AG09319 (cell line): ENCODE measurements at places on chromosomes 12 and 14.
A peak's percentile ranks its signal among the peaks of the same experiment; 100 is the strongest.

- DNase-seq, result no peak
These were observed 11.3 kb downstream of the CACNA1C start for GRCh38 chr12:2064071-2064507.

DNA sequence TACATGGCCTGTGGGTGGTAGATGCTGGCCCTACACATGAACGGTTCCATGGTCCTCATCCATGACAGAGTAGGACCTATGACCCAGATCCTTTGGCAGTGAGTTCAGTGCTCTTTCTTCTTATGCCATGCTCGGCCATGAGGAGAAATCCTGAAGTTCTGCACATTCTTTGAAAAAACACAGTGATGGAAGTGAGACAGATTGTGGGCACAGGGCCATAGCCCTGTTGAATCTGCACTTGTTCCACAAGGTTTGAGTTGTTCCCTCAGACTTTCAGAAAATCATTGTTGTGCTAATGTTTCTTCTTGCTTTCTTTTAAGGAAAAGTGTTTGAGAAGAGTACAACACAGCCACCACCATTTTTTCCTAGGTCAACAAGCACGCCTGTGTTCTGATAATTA lies 180.0 kb downstream of the C12orf75 start:
- DNase-seq, result no peak

- no peak for DNase-seq
These were observed 165.4 kb upstream of the LRIG3 start for GRCh38 chr12:59085690-59086089.

DNA sequence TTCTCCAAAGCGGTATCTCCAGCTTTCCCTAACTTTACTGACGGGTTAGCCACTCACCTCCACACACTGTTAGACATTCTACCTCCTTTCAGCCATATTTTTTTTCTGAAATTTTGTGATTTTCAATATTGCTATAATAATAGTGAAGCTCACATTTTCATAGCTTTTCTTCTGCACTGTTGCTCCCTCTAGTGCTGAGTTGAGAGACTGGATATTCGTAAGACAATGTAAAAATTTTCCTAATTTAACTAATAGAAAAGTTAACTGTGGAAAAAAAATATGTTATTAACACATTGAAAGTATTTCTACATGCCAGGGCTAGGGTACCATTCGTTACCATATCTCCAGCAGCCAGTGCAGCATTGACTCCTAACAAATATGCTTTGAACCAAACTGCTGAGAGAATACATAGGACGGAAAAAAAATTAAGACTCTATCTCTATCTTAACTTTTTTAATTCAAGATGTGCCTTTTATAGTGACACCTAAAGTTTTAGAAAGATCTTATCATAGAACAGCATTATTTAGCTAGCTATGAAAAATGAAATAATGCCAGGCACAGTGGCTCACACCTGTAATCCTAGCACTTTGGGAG lies 48.7 kb upstream of the ABCC9 start:
- peak; percentile 10 for DNase-seq

DNA sequence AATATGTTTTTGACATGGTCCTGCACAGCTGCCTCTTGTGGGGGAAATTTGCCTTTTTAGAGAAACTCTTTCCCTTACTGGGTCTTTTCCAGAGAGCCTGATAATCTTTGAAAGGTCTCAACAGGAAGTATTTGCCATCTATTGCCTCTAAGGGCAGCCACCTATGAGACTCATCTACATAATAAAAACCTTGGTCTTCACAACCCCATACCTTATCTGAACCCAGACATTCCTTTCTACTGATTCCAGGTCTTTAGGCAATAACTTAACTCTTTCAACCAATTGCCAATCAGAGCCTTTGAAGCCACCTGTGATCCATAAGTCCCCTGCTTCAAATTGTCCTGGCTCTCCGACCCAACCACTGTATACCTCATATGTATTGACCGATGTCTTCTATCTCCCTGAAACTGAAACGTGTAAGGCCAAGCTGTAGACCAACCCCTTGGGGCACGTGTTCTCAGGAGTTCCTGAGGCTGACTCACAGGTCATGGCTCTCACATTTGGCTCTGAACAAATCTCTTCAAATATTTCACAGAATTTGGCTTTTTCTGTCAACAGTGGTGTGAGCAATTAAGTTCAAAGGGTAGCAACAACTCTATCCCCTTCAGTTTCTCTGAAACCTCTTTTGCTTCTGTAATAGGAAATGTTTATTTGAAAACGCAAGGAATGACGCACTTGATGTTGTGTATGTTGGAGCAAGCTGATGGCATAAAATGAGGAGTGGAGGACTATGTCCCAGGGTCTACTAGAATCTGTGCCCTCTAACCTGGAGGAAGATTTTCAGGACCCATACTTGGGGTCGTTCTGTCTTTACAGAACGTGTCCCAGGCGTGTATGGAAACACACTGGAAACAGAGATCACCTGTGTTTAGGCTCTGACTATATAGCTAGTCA lies 49.2 kb upstream of the EIF5 start:
- DNase-seq, result no peak

DNA sequence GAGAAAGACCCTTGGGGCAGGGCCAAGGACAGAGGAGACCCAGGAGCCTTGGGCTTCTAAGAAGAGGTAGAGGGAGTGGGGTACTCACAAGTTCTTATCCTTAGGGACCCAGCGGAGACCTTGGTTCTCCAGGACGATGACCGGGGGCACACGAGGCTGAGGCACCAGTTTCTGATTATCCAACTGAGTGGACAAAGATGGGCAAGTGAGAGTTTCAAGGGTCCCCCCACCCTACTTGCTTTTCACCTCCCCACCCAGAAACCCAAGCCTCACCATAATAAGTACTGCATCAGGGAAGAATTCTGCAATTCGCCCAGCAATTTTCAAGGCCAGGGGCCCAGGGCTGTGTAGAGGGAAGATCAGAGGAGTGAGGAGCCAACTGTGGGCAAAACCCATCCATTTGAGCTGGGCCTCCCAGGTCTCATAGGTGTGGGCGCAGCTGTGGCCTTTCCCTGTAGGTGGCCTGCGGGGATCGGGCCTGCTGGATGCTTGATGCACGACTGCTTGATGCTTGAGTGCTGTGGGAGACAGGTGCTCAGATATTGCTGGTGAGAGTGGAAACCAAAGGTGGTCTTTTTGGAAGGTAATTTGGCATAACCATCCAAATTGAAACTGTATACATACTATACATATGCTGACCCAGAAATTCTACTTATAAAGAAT lies 2.0 kb downstream of the EMC9 start:
- DNase-seq, result no peak

- DNase-seq, result peak; percentile 96
These were observed 258.6 kb downstream of the MSRB3 start for GRCh38 chr12:65536876-65537681.

DNA sequence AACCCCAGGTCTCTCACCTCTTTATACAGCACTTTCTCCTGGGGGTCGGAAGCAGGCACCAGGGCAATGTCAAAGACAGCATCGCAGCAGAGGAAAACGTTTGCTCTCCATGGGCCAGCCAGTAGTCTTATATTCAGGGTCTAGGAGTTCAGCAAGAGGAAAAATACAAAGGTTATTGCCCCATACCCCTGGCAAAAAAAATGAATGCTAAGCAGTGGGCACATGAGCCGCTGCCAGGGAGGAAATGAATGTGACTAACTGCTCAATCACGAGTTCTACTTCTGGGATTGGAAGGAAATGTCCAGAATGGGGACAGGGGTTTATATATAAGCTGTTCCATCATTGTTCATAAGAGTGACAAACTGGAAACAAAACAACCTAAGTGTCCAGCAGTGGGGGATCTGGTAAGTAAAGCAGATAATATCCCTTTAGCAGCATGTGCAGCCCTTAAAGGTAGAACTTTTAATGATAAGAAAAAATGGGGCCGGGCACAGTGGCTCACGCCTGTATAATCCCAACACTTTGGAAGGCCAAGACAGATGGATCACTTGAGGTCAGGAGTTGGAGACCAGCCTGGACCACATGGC lies 53.8 kb downstream of the PHETA1 start:
- DNase-seq, result no peak
